Muscle of leg (tissue), 16 donors: ENCODE measurements at places on chromosomes 6 and 20.

- no peaks in the 10 kb centered on the region for H3K36me3 ChIP-seq
- H3K4me3 ChIP-seq: no peak overlapping the region
- peaks cover 5% of the 10 kb centered on the region for H3K4me1 ChIP-seq
- no peaks in the 10 kb centered on the region for H3K27me3 ChIP-seq
- DNase-seq: peak; percentile 35
Measured at GRCh38 chr20:17816804-17817587, 117.2 kb downstream of the BANF2 start.

DNA sequence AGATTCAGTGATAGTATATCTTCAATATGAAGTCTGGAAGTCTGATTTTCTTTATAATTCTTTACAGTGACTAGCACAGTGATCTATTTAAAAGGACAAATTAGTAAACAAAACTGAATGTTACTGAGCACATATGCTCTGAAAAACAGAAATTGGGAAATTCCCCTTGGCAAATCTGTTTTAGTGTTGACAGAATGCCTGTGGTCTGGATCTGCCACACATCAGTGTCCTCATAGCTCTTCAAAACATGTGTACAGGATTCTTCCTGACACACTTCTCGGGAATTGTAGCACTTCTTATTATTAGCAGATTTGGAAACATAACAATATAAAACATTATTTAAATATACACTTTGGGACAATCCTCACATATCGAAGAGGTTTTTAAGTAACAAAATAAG is 354.3 kb downstream of the COL12A1 start:
- H3K27ac ChIP-seq: no peak overlapping the region
- DNase-seq: peak; percentile 49
- no peaks in the 10 kb centered on the region for H3K27me3 ChIP-seq
- H3K4me1 ChIP-seq: no peaks in the 10 kb centered on the region

DNA sequence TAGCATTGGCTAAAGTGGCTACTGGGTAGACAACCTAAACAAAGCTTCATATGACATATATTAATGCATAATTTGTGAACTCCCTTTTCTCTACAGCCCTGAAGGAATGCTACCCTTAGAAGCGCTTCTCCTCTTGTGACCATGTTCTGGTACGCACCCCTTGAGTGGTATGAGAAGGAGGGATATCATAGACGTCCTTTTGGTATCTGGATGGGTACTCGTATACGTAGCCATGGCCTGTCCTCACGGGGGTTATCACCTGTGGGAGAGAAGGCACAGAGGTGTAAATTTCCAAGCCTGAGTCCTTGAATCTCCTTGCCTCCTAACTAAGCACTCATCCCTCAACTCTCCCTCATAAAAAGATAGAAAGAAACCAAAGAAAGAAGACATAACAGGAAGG is 39.0 kb downstream of the NEDD9 start:
- H3K4me3 ChIP-seq: no peak overlapping the region
- peaks cover 11% of the 10 kb centered on the region for H3K4me1 ChIP-seq
- DNase-seq: no peak
- H3K36me3 ChIP-seq: peaks cover 15% of the 10 kb centered on the region
- H3K27me3 ChIP-seq: no peaks in the 10 kb centered on the region
- no peak overlapping the region for H3K27ac ChIP-seq

GRCh38 chr20:12023194-12023795 is 105.6 kb downstream of the BTBD3 start:
- H3K4me1 ChIP-seq: no peaks in the 10 kb centered on the region
- no peak overlapping the region for H3K27ac ChIP-seq
- no peak overlapping the region for H3K4me3 ChIP-seq
- no peak for DNase-seq
- no peaks in the 10 kb centered on the region for H3K27me3 ChIP-seq
- no peaks in the 10 kb centered on the region for H3K36me3 ChIP-seq

- no peaks in the 10 kb centered on the region for H3K36me3 ChIP-seq
- no peak overlapping the region for H3K4me3 ChIP-seq
- H3K27ac ChIP-seq: peak overlapping the region; percentile 92
- no peaks in the 10 kb centered on the region for H3K27me3 ChIP-seq
- H3K4me1 ChIP-seq: peaks cover 15% of the 10 kb centered on the region
- DNase-seq: peak; percentile 52
Measured at GRCh38 chr6:150668900-150669302, 69.2 kb downstream of the PLEKHG1 start.

DNA sequence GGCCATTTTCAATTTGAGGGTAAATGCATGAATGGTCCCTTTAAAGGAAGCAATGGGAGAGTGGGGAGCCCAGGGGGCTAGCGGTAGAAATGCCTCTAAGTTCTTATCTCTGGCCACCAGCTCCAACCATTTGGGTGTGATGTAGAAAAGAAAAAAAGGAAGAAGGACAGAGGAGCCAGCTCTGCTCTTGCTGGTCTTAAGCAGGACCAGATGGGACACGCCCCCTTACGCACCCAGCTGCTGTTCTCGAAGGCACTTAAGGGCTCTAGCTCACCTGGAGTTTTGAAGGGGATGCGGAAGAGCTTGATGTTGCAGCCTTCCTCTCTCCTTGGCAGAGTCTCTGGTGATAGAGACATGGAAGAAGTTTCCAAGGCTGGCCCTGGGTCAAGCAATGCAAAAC is 59.5 kb upstream of the RNF144B start:
- H3K4me1 ChIP-seq: no peaks in the 10 kb centered on the region
- no peak overlapping the region for H3K27ac ChIP-seq
- H3K4me3 ChIP-seq: no peak overlapping the region
- no peaks in the 10 kb centered on the region for H3K36me3 ChIP-seq
- H3K27me3 ChIP-seq: no peaks in the 10 kb centered on the region
- peak; percentile 77 for DNase-seq

GRCh38 chr20:9616455-9616805 is 102.0 kb downstream of the LAMP5 start:
- no peak overlapping the region for H3K4me3 ChIP-seq
- H3K36me3 ChIP-seq: no peaks in the 10 kb centered on the region
- H3K4me1 ChIP-seq: no peaks in the 10 kb centered on the region
- H3K27ac ChIP-seq: no peak overlapping the region

DNA sequence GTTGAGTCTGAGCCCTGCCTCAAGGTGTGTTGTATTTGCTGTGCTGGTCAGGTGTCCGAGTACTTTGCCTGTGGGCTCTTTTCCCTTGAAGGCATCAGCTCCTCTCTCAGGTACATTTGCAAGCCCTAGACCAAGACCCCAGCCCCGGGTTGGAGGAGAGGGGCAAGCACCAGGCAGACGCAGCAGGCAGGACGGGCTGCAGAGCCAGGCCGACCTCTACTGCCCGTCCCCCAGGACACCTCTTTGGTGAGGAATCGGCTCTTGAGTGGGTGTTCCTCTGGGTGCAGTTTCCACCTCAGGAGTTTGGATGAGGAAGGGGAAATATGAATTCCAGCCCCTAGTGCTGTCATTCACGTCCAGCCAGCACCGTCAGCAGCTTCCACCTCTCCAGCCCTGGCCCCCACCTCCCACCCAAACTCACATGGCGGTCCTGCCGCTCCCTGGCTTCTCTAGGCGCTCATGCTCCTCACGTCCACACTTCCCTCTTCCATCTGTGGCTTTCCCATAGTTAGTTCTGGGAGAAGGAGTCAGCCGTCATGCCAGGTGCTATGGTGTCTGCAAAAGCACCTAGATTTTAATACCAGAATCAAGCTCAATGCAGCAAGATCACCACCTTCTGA is 183.9 kb downstream of the DLL1 start:
- DNase-seq: no peak
- H3K27me3 ChIP-seq: peaks cover 12% of the 10 kb centered on the region
- H3K27ac ChIP-seq: no peak overlapping the region
- H3K4me3 ChIP-seq: no peak overlapping the region

GRCh38 chr6:16041327-16041726 is 87.6 kb upstream of the MYLIP start:
- H3K27ac ChIP-seq: no peak overlapping the region
- no peaks in the 10 kb centered on the region for H3K27me3 ChIP-seq
- peaks cover 3% of the 10 kb centered on the region for H3K4me1 ChIP-seq
- no peaks in the 10 kb centered on the region for H3K36me3 ChIP-seq
- H3K4me3 ChIP-seq: no peak overlapping the region

DNA sequence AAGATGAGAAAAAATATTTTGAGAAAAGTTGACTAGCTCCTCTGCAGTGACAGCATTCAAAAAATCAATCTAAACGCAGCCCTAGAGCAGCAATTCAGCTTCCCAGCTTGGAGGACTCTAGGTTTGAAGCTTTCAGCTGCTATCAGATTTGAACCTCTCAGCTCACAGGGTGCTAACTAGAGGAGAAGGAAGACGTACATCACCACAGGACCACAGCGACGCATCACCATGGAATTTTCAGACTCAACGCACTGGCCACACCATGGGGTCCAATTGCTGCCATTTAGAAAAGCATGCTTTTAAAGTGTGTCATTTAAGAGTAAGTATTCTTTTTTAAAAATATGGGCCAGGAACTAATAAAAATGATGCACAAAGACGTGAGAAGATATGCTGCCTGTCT is 45.0 kb upstream of the FUCA2 start:
- no peaks in the 10 kb centered on the region for H3K36me3 ChIP-seq
- no peaks in the 10 kb centered on the region for H3K4me1 ChIP-seq
- DNase-seq: no peak
- no peak overlapping the region for H3K27ac ChIP-seq

DNA sequence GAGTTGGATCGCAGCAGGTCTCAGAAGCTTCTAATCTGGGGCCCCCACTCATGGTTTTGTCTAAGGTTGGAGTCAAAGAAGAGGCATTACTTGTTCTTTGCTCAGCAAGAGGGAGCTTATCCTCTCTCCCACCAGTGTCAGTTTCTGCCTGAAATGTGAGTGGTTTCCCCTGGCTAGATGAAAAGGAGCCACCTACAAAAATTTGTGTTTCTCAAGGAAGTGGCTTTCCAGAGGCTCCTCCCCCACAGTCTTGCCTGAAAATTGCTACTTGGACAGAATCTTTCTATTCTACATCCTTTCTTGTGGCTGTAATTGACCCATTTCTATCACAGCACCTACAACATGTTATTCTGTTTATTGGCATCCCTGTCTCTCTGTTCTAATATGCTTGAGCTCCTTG is 37.9 kb downstream of the SCML4 start:
- DNase-seq: no peak
- H3K27me3 ChIP-seq: no peaks in the 10 kb centered on the region
- H3K4me1 ChIP-seq: peaks cover 54% of the 10 kb centered on the region
- peak overlapping the region; percentile 81 for H3K27ac ChIP-seq

DNA sequence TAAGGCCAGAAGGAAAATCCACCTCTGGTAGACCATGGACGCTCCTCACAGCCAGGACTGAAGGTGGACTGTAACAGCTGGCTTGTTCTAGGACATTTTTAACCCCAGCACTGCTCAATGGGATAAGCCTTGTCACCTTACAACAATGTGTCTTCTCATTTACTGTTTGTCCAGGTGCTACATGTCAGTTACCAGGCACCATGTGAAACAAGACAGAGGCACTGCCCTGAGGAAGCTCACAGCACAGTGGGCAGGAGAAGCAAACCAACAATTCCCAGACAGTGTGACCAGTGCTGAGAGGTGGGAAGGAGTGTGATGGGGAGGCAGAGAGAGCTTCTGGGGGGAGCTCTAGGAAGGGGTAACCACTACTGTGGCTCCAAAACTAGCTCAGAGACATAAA is 10.7 kb downstream of the SNHG17 start:
- no peaks in the 10 kb centered on the region for H3K27me3 ChIP-seq
- H3K27ac ChIP-seq: no peak overlapping the region
- peaks cover 97% of the 10 kb centered on the region for H3K36me3 ChIP-seq
- no peaks in the 10 kb centered on the region for H3K4me1 ChIP-seq
- H3K4me3 ChIP-seq: no peak overlapping the region
- DNase-seq: no peak

GRCh38 chr6:167833396-167833763 is 6.7 kb downstream of the AFDN start:
- H3K27me3 ChIP-seq: no peaks in the 10 kb centered on the region
- no peak overlapping the region for H3K4me3 ChIP-seq
- H3K27ac ChIP-seq: no peak overlapping the region
- DNase-seq: peak; percentile 8
- no peaks in the 10 kb centered on the region for H3K4me1 ChIP-seq

GRCh38 chr6:140320081-140321080 is 945.9 kb upstream of the CITED2 start:
- H3K36me3 ChIP-seq: no peaks in the 10 kb centered on the region
- peak overlapping the region; percentile 40 for H3K27ac ChIP-seq
- no peaks in the 10 kb centered on the region for H3K4me1 ChIP-seq
- no peak overlapping the region for H3K4me3 ChIP-seq
- H3K27me3 ChIP-seq: no peaks in the 10 kb centered on the region

DNA sequence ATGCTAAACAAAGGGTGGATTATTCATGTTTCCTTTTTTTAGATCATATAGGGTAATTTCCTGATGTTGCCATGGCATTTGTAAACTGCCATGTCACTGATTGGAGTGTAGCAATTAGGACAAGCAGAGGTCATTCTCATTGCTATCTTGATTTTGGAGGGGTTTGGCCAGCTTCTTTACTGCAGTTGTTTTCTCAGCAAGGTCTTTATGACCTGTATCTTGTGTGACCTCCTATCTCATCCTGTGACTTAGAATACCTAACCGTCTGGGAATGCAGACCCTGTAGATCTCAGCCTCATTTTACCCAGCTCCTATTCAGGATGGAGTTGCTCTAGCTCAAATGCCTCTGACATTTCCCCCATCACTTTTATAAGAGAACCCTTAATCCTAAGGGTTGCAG is 53.6 kb downstream of the CDS2 start:
- no peaks in the 10 kb centered on the region for H3K27me3 ChIP-seq
- H3K4me3 ChIP-seq: no peak overlapping the region
- H3K36me3 ChIP-seq: peaks cover 47% of the 10 kb centered on the region
- no peak for DNase-seq
- H3K4me1 ChIP-seq: peaks cover 3% of the 10 kb centered on the region

DNA sequence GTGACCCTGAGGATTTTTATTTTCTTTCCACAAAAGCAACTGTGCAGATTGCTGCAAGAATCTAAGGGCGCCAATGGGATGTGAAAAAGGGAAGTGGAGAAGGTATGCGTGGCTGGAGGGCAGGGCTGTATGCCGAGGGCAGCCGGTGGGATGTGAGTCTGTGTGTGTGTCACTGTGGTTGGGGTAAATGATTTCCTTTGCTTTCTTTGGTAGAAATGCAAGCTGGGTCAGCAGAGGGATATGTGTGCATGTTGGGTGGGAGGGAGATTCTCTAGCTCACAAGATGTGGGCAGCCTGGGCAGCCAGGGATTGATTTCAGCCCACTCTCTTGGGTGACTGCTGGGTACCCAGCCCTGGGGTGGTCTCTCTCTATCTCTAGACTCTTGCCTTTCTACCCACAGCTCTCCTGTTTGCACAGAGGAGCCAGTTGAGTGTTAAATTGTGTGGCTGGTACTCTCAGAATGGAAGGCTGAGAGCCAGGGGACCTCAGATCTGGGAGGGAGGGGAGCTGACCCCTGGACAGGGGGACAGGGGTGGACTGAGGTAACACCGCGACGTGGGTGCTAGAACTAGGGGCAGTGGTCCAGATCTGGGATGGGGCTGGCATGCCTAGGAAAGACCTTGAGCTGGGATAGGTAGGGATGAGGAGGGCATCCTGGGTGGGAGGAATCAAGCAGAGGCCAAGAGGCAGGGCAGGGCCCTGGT is 136.8 kb upstream of the RNF24 start:
- no peak for DNase-seq
- H3K4me1 ChIP-seq: peaks cover 31% of the 10 kb centered on the region
- no peak overlapping the region for H3K27ac ChIP-seq

- peaks cover 26% of the 10 kb centered on the region for H3K36me3 ChIP-seq
- no peak for DNase-seq
- H3K27ac ChIP-seq: no peak overlapping the region
- H3K27me3 ChIP-seq: no peaks in the 10 kb centered on the region
- H3K4me1 ChIP-seq: peaks cover 8% of the 10 kb centered on the region
- H3K4me3 ChIP-seq: no peak overlapping the region
Measured at GRCh38 chr6:30565772-30566171, 5.5 kb upstream of the ABCF1 start.
